Natural killer cell treated with Interleukin-12 subunit alpha and Interleukin-12 subunit beta and Interleukin-15 and Interleukin-18, amount 100 ng/mL, for 72 hours (primary cell): ENCODE measurements at places on chromosomes 5 and 9.

GRCh38 chr9:78196258-78196657 is 39.6 kb upstream of the CEP78 start:
- no peak for DNase-seq

DNA sequence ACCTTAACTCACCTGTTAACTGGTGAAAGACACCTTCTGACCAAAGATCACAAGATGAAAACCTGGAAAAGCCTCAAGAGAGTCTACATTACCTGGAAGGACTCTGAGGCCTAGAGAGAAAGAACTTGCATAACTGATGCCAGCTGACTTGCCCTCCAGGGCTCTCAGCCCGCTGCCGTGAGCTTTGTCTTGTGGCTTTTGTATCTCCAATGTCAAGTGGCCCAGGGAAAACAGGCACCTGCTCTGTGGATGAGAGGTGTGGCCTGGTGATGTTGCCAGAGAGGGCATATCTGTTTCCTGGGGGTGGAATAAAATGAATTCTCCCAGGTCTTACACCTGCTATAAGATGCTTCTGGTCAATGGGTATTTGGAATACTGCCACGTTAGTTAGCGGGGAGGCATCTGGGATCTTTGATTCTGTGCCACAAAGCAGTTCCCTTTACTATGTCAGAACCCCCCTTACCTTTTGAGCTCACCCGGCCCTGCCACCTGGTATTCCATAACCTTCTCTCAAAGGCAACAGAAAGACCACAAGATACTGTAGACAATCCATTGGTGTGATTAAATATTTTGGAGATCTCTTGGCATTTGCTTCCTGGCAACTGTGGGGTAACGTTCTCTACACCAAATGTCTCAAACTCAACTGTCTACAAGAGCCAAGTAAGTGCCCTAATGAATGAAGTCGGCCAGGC is 54.9 kb upstream of the N4BP3 start:
- DNase-seq = no peak

- DNase-seq = no peak
Observed at GRCh38 chr9:124758061-124758460, 13.1 kb downstream of the NR6A1 start.

DNA sequence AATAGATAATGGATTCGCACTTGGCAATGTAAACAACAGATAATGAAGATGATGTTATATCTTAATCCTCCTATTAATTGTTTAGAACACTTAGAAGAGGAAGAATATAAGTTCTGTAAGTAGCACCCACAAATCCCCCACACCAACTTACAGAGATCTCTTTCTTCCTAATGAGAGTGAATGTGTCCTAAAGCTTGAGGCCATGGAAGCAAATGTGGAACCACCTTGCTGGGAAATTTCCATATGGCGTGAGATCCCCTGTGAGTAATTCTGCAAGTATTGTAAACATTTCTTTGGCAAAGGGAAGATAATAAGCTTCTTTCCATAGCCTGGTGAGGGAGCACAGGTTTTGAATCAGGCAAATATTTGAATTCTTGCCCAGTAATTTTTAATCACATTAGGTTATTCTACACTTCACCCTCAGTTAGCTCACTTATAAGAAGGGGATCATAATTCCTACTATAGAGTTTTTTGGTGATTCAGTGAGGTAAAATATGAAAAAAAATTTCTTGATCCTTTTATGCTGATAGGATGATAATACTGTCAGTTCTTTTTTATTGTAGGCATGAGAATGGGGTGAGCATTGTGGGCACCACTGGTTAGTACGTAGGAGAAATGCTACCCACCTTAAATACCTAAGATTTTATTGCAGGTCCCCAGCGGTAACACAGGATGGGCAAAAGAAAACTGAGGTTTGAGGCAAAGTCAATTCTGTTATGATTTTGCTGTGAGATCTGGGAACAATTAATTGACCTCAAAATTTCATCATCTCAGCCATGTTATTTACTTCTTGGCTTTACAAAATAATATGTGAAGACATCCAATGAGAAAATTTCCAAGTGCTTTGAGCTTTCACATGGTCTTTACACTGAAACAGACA is 574.8 kb downstream of the PSAT1 start:
- DNase-seq = no peak

GRCh38 chr5:40452874-40453624 is 226.7 kb upstream of the PTGER4 start:
- DNase-seq = no peak

GRCh38 chr5:149228618-149229297 is 42.9 kb upstream of the AFAP1L1 start:
- DNase-seq = no peak

DNA sequence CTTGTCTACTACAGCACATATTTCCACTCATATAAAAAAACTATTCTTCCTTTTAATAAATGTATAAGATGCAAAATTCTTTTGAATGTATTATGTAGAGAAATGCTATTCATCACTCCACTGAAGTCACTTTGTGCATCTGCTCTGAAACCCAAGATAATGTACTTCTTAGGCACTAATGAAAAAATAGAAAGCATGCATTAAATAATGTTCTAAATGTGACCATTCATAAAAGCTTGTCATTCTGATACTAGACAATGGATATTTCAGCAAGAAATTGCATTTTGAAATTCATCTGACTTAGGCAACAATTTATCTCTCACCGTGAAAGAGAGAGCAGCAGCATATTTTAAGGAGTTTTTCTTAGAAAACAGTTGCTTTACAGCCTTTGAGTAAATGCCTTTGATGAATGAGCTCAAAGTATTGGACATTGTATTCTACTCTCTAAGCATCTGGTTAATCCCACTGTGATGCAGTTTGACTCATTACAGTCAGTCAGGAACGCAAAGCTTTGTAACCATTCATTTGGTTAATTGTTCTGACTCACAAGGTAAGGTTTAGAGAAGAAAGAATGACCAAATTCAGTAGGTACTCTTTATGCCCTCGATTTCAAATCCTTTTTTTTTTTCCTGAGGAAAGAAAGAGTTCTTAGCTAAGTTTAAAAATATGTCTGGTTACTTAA is 2233.8 kb upstream of the C9orf72 start:
- no peak for DNase-seq

DNA sequence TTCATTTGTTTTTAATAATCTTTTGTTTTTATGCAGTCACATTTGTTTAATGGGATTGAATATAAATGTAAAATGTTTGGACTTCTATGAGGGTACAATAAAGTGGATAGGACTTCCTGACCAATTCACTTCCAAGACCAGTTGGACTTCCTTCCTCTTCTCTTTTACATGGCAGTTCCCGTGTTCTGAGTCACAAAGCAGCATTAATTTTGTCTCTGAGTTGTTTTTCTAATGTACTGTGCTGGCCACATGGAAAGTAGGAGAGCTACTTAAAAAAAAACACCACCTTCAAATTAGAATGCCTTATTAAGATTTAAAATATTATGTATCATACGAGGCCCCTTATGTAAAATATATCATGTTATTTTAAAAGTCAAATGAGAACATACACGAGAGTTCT is 87.3 kb downstream of the CCDC171 start:
- DNase-seq = no peak

GRCh38 chr9:96651626-96652025 is 3.5 kb downstream of the PRXL2C start:
- DNase-seq = no peak

DNA sequence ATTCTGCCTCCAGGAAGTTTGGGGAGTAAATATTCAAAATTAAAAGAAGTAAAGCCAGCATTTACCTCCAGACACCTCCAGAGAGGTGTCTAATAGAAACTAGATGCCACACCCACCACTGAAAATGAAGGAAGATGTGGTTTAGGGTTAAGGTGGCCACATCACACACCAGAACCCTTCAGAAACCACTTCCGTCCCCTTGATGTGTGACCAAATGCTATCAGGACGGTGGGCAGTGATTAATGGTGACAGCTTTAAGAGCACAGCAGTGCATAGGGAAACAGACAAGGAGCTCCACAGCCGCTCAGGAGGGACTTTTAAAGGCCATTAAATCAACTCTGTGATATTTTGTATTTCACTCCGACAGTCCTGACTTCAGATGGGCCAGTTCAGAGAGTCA is 295.2 kb downstream of the BRINP1 start:
- no peak for DNase-seq

DNA sequence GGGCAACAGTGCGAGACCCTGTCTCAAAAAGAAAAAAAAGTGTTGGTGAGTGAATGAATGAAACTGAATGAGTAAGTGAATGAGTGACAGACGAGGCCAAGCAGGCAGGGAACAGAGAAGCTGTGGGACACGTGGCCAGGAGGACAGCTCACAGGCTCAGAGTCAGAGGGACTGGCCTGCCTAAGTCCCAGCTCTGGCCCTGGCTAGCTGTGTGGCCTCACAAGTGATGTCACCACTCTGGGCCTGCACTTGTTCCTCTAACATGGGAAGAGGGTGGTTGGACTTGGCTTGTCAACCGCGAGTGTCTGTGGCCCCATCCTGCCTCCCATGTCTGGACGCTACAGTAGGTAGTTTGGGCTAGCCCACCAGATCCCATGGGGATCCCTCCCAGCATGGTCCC is 4.7 kb upstream of the PLPP7 start:
- no peak for DNase-seq

DNA sequence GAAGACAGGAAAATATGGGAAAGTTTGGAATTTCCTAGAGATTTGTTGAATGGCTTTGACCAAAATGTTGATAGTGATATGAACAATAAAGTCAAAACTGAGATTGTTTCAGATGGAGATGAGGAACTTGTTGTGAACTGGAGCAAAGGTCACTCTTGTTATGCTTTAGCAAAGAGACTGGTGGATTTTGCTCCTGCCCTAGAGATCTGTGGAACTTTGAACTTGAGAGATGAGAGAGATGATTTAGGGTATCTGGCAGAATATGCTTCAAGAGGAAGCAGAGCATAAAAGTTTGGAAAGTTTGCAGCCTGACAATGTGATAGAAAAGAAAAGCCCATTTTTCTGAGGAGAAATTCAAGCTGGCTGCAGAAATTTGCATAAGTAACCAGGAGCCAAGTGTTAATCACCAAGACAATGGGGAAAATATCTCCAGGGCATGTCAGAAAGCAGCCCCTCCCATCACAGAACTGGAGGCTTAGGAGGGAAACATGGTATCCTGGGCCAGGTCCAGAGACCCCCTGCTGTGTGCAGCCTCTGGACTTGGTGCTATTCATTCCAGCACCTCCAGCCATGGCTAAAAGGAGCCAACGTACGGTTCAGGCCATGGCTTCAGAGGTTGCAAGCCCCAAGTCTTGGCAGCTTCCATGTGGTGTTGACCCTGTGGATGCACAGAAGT is 114.3 kb upstream of the STARD4 start:
- DNase-seq = no peak

GRCh38 chr9:104091116-104091515 is 3.0 kb upstream of the SMC2 start:
- DNase-seq = no peak
